Gastroesophageal sphincter (tissue), 4 donors: ENCODE measurements at places on chromosomes 3 and 15. TPM values are rescaled to one million over a fixed set of nuclear protein-coding genes. Genes with fewer than 3 reads are reported as not detected.

The LRRC15 gene
- total RNA-seq: not detected

GRCh38 chr3:102733791-102734563 lies 299.2 kb downstream of the ZPLD1 start:
- H3K27me3 ChIP-seq: no peaks in the 10 kb centered on the region
- peak; percentile 80 for ATAC-seq
- H3K4me1 ChIP-seq: no peaks in the 10 kb centered on the region
- no peak overlapping the region for H3K27ac ChIP-seq
- no peaks in the 10 kb centered on the region for H3K36me3 ChIP-seq

DNA sequence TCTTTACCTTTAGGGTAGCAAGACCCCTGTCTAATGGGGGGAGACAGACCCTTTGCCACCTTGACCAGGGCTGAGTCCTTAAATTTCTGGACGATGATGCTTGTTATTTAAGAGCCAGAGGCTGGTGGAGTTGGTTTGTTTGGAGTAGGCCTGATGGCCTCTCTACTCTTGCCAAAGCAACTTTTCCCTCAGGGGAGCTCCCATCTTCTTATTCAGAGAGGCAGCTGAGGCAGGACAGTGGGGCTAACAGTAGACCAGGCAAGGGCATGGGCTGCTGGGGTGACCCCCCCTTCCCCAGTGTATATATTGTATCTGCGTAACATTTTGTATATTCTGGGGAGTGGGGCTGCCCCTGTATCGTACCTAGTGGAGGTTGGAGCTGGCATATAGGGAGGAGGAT lies 10.3 kb downstream of the RPS17 start:
- H3K36me3 ChIP-seq: no peaks in the 10 kb centered on the region
- no peak overlapping the region for H3K4me3 ChIP-seq
- H3K27me3 ChIP-seq: no peaks in the 10 kb centered on the region
- H3K27ac ChIP-seq: no peak overlapping the region

DNA sequence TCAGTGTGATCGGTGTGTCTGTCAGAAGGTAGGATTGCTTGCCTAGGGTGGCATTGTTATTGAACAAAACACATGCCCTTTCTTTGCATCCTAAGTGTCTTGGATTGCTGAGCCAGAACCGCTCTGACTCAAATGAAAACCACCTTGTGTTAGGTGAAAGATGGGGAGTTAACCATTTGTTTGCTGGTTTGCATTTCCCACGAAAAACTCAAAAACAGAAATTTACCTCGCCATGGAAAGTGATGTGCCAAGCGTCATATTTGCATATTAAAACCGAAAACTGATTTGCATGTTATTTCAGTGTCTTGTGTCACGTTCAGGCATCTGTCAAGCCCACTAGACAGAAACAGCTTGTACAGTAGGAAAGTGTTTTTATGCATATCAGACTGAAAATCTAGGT lies 474.6 kb upstream of the TPRG1 start:
- no peaks in the 10 kb centered on the region for H3K36me3 ChIP-seq
- H3K4me3 ChIP-seq: no peak overlapping the region
- H3K4me1 ChIP-seq: no peaks in the 10 kb centered on the region
- no peaks in the 10 kb centered on the region for H3K27me3 ChIP-seq
- no peak overlapping the region for H3K27ac ChIP-seq

DNA sequence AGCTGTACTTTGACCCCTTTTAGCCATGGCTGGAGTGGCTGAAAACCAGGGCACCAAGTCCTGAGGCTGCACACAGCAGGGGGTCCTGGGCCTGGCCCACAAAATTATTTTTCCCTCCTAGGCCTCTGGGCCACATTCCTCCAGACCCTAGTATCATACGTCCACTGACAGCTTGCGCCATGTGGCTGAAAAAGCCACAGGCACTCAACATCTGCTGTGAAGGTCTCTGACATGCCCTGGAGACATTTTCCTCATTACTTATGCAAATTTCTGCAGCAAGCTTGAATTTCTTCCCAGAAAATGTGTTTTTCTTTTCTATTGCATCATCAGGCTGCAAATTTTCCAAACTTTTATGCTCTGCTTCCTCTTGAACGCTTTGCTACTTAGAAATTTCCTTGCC lies 239.0 kb downstream of the SQOR start:
- no peak overlapping the region for H3K27ac ChIP-seq
- H3K4me3 ChIP-seq: no peak overlapping the region
- no peaks in the 10 kb centered on the region for H3K36me3 ChIP-seq
- H3K27me3 ChIP-seq: no peaks in the 10 kb centered on the region

DNA sequence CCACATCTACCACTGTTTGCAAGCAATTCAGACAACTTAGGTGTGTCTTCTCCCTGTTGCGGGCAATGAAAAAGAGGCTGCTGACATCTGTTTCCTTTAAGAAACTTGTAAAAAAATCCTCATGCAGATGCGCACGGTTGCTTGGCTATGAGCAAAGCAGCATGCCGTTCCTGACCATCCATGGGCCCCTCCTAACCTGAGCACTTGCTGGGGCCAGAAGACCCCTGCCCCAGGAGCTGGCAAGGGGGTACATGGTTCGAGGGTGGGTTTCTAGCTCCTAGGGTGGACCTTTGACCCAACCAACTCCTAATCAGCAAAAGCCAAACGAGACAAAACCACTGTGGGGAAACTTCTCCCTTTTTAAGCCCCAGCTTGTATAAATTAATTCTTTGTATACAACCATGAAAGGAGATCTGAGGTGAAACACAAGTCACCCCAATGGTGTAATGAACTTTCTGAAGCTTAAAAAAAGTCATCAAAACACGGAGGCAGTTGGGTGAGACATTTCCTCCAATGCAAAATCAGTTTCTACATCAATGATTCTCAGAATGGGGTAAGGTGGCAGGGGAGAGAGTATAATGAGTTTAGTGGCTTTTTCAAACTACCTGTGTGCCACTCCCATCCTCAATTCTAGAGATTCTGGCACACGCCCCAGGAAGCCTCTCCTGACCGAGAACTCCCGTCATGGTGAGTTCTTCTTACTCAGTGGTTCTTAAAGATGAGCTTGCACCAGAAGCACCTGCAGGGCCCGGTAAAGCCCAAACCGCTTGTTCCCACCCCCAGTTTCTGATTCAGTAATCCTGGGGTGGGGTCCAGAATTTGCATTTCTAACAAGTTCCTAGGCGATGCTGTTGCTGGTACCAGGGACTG lies 44.1 kb downstream of the CPN2 start:
- no peak overlapping the region for H3K27ac ChIP-seq
- no peak for ATAC-seq
- H3K4me1 ChIP-seq: no peaks in the 10 kb centered on the region
- H3K36me3 ChIP-seq: no peaks in the 10 kb centered on the region

DNA sequence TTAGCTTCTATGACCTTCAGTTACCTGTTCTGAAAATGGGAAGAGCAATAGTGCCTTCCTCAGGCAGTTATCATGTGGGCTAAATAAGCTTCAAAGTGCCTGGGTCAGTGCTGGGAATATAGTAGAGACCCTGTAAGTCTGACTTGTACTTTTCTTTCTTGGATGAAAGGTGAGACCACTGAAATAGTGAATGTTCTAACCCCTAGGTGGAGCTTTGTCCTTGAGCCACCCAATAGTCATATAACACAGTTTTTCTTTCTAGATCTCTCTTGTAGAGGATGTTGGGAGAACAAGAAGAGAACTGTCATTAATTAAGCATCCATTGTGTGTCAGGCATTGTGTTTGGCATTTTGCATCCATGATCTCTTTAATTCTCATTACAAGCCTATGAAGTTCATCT lies 13.0 kb upstream of the BFSP2 start:
- H3K36me3 ChIP-seq: peaks cover 11% of the 10 kb centered on the region
- ATAC-seq: no peak
- no peaks in the 10 kb centered on the region for H3K27me3 ChIP-seq
- H3K4me1 ChIP-seq: no peaks in the 10 kb centered on the region
- no peak overlapping the region for H3K27ac ChIP-seq
- H3K4me3 ChIP-seq: no peak overlapping the region
